ENCODE measurements at places on chromosomes 16 and 17.

GRCh38 chr17:17693253-17694168 is 12.3 kb downstream of the RAI1 start:
- DNase-seq = no peak

DNA sequence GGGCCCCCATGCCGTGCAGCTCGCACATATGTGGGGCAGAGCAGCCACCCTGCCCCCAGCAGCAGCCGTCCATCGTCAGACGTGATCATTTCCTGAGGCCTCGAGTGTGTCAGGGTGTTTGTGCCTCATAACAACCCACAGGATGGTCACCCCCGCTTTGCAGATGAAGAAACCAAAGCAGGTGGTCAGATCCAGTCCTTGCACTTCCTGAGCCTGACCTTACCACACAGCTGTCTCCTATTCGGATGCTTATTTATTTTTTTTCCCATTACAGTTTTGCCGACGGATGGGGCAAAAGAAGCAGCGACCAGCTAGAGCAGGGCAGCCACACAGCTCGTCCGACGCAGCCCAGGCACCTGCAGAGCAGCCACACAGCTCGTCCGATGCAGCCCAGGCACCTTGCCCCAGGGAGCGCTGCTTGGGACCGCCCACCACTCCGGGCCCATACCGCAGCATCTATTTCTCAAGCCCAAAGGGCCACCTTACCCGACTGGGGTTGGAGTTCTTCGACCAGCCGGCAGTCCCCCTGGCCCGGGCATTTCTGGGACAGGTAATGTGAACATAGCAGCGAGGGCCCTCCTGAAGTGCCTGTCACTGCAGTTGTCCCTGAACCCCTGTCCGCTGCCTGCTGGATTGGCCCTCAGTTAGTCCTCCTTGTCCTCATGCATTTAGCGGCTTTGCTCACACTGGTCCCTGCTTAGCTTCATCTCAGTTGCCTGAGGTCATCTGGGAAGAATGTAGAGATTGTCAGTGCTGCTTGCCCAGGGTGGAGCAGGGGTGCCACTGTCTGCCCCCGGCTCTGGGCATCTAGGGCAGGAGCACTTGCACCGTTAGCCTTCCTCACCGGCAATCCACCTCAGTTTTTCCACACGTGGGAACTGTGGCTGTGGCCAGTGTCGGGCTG is 1.4 kb downstream of the MPG start:
- no peak for DNase-seq

- no peak for DNase-seq
These were observed 11.5 kb downstream of the UBE2G1 start for GRCh38 chr17:4354862-4355514.

GRCh38 chr17:68176718-68177117 is 71.1 kb upstream of the AMZ2 start:
- DNase-seq = no peak

GRCh38 chr17:16880121-16880842 is 91.6 kb downstream of the TNFRSF13B start:
- no peak for DNase-seq

GRCh38 chr17:31726980-31727427 is 132.0 kb downstream of the COPRS start:
- DNase-seq = no peak

- no peak for DNase-seq
These were observed 57.9 kb upstream of the MAF start for GRCh38 chr16:79658301-79659033.

DNA sequence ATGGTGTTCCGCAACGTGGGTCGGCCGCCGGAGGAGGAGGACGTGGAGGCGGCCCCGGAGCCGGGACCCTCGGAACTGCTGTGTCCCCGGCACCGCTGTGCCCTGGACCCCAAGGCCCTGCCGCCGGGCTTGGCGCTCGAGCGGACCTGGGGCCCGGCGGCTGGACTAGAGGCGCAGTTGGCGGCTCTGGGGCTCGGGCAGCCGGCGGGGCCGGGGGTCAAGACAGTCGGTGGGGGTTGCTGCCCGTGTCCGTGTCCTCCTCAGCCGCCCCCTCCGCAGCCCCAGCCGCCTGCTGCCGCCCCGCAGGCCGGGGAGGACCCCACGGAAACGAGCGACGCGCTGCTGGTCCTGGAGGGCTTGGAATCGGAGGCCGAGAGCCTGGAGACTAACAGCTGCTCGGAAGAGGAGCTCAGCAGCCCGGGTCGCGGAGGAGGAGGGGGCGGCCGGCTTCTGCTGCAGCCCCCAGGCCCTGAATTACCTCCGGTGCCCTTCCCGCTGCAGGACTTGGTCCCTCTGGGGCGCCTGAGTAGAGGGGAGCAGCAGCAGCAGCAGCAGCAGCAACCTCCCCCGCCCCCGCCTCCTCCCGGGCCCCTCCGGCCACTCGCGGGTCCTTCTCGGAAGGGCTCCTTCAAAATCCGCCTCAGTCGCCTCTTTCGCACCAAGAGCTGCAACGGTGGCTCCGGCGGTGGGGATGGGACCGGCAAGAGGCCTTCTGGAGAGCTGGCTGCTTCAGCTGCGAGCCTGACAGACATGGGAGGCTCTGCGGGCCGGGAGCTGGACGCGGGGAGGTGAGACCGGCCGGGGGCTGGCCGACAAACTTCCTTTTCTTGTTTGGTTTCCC is 821 bp downstream of the SOCS7 start:
- no peak for DNase-seq

DNA sequence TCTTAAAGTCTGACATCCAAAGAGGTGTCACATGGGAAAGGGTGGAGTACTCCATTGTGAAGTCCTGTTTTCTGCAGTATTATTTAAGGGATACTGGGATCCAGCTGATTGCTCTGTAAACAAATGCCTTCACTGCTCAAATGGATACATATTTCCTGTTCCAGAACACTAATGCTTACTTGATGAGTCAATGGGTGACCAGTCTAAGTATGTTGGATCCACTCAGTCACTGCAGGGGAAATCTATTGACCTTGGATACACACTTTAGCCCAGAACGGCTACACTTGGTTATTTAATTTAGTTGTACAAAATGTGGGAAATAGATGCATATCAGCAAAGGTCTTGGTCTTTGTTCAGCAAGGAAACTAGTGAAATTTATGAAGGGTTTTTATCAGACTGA is 261.4 kb downstream of the MAP2K4 start:
- DNase-seq = no peak

GRCh38 chr17:2406903-2407790 is 6.3 kb upstream of the MNT start:
- DNase-seq = no peak

GRCh38 chr17:15469260-15469659 is 1.8 kb upstream of the CDRT4 start:
- no peak for DNase-seq

GRCh38 chr16:20768818-20769217 is 5.0 kb downstream of the ACSM3 start:
- no peak for DNase-seq

DNA sequence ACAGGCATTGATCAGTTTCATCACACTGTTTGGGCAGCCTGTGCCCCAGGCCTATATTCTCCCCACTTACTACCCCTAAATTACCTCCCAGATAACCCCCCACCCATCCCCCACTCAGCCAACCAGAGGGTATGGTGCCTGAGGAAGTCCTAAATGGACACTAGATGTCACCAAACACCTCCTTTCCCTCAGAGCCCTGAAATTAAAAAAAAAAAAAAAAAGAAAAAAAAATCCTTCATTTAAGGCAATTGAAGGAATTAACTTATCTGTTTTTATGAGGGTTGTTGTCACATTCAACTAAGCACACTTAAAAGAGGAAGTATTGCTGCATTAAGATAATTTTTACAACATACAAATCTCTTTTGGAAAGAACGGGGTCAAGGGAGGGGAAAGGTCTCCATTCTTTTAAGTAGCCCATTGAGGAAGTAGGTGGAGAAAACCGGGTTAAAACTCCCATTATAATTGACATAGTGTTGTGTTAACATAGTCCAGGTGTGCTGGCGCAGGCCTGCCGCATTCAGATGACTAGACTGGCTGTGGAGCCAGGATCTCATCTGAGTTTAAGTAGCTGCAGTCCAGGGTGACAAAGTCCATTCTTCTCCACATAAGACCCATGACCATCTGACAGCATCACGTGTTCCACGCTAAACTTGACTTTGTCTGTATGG is 46.3 kb downstream of the SNX11 start:
- no peak for DNase-seq

GRCh38 chr16:18060351-18060750 is 276.2 kb downstream of the NPIPA8 start:
- DNase-seq = no peak

GRCh38 chr16:70735141-70735979 is 49.5 kb upstream of the MTSS2 start:
- DNase-seq = no peak

DNA sequence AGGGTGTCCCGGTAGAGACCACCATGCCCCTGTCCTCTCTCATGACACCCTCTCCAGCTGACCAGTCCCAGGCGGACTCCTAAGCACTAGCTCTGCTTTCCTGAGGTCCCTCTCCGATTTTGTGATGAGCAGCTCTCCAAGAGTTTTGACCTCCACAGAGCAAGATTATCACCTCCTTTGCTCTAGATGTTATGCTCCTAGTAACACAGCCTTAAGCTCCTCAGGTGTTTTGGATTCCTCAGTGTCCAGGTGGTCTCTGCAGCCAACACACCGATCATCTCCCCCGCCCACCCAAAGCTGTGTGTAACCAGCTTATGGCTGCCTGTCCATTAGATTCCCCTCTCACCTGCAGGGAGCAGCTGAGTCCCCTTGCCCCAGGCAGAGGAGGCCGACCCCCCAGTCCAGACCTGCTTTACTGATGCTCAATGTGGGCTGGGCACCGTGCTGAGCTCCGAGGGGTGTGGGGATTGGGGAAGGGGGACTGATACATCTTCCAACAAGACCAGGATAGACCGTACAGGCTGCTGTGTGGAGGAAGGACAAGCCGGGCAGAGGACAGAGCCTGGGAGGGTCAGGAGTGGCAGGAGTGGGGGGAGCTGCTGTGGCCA is 2.3 kb downstream of the TRPV3 start:
- no peak for DNase-seq

DNA sequence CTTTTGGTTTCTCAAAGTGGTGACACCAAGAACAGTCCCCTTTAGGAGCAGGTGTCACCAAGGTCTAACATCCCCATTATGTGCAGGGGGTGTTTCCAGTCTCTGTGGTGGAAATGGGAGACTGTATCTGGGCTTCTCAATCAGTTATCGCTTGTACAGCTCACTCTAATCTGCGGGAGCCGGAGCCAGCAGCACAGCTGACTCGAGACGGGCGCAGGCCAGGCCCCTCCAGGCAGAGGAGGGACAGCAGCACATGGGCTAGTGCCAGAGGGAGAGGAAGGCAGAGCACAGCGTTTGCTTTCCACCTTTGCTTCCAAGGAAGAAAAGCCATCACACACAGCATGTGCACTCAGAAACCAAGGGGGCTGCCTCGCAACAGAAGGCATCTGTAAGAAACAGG is 91.2 kb upstream of the CREBBP start:
- DNase-seq = no peak

DNA sequence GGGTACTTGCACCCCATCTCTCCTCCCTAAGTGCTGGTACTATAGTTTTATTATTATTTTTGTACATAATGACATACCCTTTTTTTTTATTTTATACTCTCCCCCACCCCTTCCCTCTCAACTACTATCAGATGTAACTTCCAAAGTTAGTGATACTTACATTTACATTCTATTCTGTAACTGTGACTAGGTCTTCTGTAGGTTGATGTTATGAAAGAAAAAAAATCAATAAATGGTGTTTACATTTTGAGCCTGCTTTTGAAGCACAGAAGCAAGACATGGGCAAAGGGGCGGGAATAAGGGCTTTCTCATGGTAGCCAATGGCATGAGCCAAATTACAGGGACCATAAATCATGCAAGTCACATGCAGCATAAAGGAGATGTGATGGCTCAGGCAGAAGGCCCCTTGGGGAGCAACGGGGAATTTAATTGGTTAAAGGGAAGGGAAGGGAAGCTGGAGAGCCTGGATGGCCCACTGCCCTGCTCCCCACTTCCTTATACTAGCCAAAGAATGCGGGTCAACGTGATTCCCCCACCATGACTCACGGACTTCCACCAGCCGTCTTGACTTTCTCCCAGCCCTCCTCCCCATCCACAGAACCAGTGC is 2.4 kb upstream of the ACSF2 start:
- DNase-seq = no peak

DNA sequence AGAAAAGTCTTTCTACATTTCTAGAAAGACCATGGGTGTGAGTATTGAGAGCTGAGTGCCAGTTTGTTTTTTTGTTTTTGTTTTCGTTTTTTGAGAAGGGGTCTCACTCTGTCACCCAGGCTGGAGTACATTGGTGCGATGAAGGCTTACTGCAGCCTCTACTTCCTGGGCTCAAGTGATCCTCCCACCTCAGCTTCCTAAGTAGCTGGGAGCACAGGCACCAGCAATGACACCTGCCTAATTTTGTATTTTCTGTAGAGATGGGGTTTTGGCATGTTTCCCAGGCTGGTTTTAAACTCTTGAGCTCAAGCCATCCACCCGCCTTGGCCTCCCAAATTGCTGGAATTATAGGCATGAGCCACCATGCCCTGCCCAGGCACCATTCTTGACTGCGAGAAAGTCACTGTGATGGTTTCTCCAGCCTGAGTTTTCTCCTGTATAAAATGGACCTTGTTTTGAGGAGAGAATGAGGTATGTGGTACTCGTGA is 673.8 kb downstream of the MAF start:
- no peak for DNase-seq

DNA sequence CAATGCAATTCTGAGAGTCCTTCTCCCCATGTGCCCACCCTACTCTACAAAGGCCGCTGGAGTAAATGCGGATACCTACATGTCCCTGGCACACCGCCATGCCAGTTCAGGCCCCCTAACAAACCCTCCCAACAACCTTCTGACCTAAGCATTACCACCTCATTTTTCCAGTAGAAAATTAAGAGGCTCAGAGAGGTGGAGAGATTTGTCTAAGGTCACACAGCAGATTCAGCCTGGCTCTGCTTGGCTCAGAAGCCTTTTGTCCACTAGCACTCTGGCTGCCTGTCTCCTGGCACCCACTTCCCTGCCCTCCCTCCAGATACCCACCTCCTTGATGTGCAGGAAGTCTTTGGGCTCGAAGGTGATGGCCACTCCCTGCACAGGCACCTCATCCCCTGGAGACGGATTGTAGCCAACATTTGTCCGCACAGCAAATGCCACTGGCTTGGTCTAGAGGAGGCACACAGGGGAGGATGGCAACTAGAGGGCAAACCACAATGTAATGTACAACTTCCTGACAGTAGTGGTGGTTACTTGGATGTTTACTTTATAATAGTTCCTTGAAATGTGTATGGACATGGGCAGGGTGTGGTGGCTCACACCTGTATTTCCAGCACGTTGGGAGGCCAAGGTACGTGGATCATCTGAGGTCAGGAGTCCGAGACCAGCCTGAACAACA is 10.2 kb downstream of the CACNB1 start:
- no peak for DNase-seq

DNA sequence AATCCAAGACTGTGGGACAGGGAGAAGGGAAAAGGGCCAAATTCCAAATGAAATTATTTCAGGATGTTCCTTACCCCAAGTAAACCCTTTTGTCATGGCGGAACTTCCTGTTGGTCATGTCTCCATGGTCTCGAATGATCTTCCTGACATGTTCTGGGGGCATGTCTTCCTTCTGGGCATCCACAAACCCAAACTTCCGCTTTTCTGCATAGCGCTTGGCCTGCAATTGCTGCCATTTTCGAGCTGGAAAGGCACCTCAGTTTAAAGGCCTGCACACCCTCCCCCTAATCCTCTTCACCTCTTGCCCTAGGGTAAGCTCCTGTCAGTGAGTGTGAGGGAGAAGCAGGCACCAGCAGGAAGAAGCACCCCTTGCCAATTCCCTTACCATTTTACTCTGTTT is 1.2 kb downstream of the PRPF8 start:
- no peak for DNase-seq

Data from stimulated activated naive CD4-positive, alpha-beta T cell (primary cell).